ENCODE measurements at places on chromosomes 1 and 21.

GRCh38 chr1:4549930-4550329 lies 104.5 kb upstream of the AJAP1 start:
- DNase-seq: no peak

DNA sequence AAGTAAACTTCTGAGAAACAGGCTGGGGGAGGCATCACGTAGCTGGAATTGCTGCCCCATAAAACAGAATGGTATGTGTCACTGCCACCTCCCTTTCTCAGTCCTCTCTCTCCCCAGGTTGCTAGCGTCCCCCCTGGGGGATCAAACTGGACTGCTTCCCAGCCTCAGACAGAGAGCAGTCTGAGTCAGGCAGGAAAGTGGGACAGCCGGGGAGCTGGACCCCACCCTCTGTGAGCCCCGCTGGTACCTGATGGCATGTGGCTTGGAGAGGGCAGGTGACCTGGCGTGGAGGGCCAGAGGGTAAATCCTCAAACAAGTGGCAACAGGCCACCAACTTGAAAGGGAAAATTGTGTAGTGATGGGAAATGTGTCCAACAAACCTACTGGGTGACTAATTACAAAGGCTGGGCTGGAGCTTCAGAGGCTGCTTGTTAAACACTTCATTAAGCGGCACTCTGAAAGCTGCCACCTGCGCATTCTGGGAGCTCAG lies 1.0 kb upstream of the SFN start:
- no peak for DNase-seq

DNA sequence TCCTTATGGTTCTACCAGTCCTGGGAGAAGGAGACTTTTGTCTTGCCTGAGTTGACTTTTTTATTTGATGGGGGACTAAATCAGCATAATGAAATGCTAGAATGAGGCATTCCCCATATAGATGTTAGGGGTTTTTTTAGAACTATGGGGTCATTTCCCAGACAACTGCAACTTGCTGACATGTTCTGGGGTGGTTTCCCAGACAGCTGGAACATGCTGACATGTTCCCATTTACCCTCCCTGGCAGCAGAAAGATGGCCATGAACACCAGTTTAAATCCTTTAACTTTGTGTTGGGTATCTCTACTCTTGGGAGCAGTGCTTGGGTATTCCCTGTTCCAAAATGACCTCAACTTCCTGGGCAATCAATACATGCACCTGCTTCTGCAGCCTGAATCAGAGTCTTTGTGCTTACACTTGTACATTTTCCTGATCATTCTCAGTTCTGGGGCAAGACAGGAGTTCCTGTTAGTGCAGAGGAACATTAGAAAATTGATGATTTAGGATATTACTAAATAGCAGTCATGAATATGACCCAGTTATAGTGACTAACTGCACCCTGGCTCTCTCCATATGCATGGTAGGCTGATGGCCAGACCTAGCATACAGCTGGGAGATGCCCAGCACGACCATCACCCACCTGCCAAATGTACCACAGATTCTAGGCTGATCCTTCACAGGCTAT lies 75.4 kb upstream of the CD5L start:
- no peak for DNase-seq

DNA sequence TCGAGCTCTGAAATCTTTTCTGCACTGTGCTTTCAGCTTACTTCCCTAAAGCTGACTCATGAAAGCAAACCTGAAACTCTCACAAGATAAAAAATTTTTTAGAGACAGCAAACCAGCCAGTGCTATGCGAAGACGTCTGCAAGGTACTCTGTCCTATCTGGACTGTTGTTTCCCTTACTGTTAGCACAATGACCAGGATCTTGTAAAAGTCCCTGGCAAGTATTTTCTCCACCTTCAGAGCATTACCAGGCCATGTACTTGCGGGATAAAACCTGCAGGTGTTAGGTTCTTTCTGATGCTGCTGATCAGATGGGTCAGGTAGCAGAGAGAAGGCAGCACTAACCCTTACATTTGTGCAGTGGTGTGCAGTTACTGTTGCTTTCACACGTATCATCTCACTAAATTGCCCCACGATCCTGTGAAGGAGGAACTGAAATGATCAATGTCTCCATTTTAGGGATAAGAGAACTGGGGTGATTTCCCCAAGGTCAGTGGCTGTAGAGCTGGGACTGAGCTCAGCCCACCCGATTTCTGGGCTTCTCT lies 56.6 kb downstream of the PLXNA2 start:
- no peak for DNase-seq

GRCh38 chr21:20720623-20721022 lies 277.6 kb upstream of the NCAM2 start:
- no peak for DNase-seq

DNA sequence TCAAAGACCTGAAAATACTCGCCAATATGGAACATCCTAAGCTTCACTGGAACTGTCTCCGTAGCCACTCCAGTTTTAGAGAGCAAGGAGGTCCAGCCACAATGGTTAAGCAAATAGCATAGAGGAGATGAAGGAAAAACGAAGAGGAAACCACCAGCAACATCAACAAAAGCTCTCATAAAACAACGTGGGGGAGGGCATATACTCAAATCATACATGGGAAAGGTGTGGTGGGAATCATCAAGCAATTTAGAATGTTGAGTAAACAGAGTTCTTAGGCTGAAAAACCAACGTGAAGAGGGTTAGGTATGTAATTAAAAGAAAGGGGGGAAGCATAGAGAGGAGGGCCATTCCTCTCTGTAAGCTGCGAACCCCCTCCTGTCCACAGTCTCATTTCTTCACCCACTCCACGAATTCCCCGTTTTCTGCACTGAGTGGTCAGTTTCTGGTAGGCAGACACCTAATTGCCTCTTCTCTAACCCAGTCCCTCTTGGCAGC lies 1.0 kb downstream of the TMEM59 start:
- no peak for DNase-seq

DNA sequence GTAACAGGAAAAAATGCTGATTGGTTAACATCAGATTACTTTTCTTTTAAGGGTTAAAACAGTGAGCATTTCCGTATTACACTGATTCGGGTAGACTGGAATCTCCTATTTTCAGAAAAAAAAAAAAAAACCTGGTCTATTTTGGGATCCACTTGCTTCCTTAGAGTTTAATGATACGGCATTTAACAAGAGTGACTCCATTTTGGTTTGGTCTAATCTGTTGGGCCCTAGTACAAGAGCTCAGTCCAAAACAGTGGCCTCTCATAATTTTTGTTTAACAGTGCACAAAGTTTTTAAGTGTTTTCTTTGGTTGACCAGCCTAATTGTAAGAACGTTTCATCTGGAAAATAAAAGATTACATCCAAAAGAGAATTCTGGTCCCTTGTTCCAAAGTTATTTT lies 120.2 kb downstream of the NRDC start:
- DNase-seq: no peak

- no peak for DNase-seq
Measured at GRCh38 chr1:105073660-105074059, 1324.0 kb downstream of the AMY1C start.
